Activated CD4-positive, alpha-beta T cell treated with anti-CD3 and anti-CD28 coated beads for 24 hours (primary cell): ENCODE measurements at places on chromosomes 6 and 20.

DNA sequence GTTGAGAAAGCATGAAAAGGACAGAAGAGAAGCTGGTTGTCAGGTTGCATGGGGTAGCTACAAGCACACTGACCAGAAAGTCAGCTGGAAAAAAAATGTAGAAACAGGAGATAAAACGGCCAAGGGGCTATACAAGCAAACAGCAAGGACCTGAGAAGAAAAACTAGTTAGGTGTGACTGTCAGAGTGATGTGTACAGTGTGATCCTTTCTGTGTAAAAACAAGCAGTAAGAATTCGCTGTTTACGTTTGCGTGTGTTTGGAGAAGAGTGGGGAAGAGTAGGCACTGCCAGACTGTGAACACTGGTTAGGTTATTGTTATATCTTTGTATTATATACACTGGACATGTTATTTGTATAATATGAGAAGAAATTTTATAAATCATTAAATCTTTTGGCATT, 28.1 kb downstream of the PTPN1 start:
- no peak for DNase-seq

DNA sequence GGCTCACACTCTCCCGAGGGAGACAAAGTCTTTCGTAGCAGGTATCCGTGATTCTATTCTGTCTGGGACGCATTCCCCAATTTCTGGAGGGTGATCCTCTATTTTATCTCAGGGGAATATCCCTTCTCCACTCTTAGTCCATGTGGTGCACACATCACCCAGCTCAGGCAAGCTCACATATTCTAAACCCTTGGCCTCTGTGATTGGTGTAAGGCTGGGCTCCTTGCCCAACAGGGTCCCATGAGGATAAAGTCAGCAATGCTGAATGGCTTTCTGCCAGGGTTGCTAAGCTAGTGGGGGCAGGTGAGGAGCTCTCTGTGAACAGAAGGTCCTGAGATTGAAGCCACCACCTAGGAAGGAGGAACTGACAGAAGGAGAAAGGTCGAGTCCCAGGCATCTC, 137.2 kb downstream of the CDH26 start:
- DNase-seq, result no peak

DNA sequence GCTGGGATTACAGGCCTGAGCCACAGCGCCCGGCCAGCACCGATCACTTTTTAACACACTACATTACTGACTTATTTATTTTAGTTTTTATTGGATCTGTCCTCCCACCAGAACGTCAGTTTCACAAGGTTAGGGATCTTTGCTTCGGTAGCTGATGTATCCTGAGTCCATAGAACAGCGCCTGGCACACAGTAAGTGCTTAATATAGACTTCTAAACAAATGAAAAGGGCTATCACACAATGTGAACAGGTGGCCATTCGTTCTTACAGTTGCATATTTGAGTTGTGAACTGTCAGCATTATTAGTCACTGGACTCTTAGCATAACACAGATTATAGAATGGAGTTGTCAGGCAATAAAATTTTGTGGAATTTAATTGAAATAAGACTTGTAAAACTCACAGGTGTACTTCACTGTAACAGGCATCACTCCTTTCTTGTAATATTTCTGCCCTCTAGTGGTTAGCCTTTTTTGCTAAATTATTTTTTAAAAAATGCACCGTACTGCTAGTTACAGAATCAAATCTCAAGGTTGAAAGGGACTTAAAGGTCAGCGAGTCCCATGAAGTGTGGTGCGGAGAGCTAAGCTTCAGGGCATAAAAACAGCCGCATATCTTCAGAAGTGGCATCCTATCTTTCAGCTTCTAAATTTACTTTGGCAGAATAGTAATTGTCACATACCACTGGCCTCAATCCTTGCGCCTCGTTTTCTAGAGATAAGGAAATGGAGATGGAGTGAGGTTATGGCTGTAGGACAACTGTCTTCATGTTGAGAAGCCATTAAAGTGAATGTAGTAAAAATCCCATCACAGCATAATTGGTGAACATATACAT, 3.4 kb upstream of the TBC1D7 start:
- no peak for DNase-seq

- no peak for DNase-seq
These were observed 201.2 kb upstream of the SMLR1 start for GRCh38 chr6:130625825-130626527.
